ENCODE measurements at places on chromosomes 16 and 17.

- no peak for DNase-seq
Observed at GRCh38 chr16:6020162-6020985, 922.8 kb upstream of the EEF2KMT start.

- no peak for DNase-seq
Observed at GRCh38 chr16:66176731-66177130, 189.8 kb upstream of the CDH5 start.

GRCh38 chr16:11291091-11291703, 10.1 kb upstream of the PRM1 start:
- no peak for DNase-seq

GRCh38 chr16:22664132-22664531, 149.8 kb upstream of the HS3ST2 start:
- no peak for DNase-seq

GRCh38 chr17:48159232-48159631, 51.7 kb downstream of the SNX11 start:
- DNase-seq: no peak

DNA sequence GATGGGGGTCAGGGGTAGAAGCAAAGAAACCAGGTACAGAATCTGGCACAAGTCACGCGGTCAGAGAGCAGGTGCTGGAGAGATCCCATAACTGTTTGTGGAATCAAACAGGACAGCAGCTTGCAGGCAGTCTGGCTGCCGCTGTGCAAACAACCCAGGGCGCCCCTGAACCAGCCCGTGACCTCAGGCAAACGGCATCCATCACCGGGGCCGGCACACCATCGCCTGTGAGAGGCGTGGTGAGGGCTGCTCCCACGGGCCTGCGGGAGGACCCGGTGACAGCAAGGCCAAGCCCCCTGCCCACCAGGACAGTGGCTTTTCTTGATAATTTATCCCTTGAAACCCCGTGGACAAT, 47.9 kb downstream of the CBFA2T3 start:
- DNase-seq: no peak
